Effector CD8-positive, alpha-beta T cell (primary cell): ENCODE measurements at places on chromosomes 11 and 22.

DNA sequence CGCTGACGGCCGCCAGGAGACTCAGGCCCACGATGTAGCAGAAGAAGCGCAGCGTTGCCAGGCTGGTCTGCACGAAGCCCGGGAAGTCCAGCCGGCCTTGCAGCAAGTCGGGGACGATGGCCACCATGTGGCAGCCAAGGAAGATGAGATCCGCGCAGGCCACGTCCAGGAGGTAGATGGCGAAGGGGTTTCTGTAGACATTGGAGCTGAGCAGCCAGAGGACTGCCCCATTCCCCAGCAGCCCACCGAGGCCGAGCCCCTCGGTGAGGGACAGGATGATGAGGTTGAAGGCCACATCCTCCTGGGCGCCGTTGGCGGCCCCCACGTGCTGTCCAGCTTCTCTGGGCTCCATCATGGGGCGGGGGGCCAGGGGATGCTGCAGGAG lies 3.8 kb downstream of the MRGPRE start:
- no peak for DNase-seq

DNA sequence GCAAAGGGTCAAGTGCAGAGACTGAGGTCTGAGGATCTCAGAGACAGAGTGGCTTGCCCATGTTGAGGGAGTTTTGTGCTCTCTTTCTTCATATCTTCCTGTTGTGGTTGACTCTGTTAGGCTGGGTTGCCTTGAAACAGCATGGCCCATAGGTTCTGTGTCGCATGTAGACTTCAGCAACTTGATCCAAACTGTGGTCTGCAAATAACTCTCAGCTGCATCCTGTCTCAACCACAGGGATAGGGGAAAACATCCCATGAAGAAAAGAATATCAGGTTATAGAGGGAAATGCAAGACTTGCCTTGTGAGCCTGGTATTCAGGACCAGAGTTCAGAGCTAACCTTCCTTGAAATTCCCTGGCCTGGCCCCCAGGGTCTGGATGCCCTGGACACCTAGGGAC lies 69.4 kb downstream of the FLI1 start:
- no peak for DNase-seq

DNA sequence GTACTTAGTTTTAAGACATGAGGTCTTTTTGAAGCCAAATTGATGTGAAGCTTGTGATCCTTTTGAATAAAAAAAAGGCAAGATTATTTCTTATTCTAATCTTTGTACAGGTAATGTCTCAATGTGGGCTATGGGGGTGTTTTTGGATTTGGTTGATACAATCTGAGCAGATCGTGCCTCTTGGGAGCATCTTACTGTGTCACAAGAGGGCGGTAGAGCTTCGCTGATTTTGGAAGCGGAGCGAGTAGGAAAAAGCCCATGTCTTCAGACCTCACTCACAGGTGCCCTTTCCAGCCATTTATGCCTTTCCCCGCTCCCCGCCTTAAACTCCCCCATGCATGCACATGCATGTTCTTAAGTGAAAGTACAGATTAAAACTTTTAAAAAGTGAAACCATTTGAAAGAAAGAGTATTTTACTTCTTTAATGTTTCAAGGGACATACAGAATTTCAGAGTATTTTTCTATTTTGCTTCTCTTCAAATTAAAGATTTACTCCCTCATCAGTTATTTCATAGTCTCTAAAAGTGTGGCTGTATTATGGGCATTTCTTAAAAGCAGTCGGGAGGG lies 18.8 kb downstream of the DDX25 start:
- peak; percentile 31 for DNase-seq

DNA sequence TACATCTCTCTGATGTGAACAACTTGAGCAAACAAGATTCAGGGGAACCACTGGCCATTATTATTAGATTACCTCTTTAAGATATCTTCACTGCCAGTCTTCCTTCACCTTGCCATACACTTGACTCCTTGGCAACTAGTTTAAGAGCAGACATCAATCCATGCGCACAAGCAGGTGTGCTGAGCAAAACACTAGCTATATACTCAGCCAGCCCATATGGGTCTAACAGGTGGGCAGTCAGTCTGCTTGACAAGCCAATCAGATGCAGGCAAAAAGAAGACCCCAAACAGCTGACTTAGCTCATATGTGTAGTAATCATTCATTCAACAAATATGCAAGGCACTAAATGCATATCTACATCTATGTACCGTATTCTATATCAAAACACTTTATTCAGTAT lies 101.2 kb downstream of the SIK3 start:
- no peak for DNase-seq

GRCh38 chr11:131498631-131499160 lies 128.3 kb downstream of the NTM start:
- DNase-seq, result no peak

GRCh38 chr11:12166299-12167060 lies 56.1 kb downstream of the MICAL2 start:
- DNase-seq, result no peak
